Natural killer cell treated with Interleukin-12 subunit alpha and Interleukin-12 subunit beta and Interleukin-15 and Interleukin-18, amount 100 ng/mL, for 72 hours (primary cell): ENCODE measurements at places on chromosomes 13 and 19.

GRCh38 chr19:39438270-39438934, 2.7 kb upstream of the RPS16 start:
- DNase-seq: no peak

- DNase-seq: no peak
These were observed 21.9 kb upstream of the ZNF432 start for GRCh38 chr19:52070496-52070895.

DNA sequence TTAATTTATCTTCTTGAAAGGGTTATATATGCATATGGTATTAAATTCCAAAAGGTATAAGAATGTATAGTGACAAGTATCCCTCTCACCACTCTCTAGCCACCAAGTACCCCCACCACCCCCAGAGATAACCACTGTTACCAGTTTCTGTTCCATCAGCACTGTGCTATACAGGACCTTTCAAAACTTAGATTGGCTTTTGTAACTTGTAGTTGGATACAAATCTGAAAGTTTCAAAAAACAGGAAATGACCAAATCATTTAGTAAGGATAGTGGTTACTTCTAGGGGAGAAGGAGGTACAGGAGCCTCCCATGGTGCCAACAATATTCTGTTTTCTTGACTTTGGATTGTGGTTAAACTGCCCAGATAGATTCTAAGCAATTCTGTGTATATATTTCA, 56.7 kb downstream of the AKAP11 start:
- no peak for DNase-seq

DNA sequence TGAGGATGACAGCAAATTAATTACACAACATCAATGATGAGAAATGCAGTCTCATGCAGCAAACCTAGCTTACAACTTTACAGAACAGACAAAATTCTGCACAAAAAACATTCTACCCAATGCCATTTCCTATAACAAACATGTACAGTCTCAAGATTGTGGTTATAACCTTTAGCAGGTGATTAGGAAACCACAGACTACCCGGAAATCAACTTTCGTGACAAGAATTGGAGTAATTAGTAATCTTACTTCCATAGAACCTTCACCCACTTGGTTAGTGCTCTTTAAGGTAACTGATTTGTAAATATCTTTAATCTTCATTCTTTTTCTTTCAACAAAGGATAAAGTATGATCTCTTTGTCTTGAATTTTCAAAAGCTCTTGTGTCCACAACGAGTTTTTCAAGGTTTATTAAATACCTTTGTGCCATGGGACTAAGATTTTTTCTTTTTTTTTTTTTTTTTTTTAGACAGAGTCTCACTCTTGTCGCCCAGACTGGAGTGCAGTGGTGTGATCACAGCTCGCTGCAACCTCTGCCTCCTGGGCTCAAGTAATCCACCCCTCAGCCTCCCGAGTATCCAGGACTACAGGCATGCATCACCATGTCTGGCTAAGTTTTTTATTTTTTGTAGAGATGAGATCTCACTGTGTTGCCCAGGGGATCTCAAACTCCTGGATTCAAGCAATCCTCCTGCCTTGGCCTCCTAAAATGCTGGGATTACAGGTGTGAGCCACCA, 78.8 kb downstream of the MAP4K1 start:
- DNase-seq: no peak

- DNase-seq: no peak
These were observed 172.3 kb upstream of the HTR2A start for GRCh38 chr13:47069133-47069532.

DNA sequence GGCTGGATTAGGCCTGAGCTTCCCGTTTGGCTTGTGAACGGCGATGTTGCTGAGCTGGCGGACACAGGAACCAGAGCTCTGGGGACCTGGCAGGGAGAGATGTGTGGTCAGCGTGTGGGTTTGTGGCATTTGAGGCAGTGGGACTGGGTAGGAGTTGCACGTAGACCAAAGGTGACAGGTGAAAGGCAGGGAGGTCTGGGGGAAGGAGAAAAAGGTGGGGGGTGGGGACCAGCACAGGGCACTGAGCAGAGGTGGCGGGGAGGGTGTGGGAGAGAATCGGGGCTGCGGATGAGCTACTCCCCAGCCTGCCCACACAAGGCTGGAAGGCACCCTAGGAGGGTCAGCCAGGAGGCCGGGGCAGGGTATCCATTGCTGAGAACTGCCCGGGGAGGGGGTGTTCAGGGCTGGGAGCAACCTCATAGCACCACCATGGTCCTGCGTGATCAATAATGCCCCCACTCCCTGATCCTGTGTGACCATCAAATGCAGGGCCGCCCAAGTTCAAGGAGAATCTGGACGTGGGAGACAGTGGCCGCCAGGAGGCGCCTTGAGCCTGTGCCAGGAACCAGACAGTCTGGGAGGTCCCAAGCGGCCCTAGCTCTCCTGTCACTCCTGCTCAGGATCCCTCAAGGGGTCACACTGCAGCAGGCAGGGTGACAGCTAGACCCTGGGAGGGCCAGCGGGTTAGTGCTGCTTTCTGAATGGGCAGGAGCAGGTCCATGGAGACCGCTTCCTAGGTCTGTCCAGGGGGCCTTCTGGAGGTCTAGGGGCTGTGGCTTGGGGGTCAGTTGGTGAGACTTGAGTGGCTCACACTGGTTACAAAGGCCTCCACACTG, 12.8 kb upstream of the SELENOW start:
- DNase-seq: peak; percentile 63

DNA sequence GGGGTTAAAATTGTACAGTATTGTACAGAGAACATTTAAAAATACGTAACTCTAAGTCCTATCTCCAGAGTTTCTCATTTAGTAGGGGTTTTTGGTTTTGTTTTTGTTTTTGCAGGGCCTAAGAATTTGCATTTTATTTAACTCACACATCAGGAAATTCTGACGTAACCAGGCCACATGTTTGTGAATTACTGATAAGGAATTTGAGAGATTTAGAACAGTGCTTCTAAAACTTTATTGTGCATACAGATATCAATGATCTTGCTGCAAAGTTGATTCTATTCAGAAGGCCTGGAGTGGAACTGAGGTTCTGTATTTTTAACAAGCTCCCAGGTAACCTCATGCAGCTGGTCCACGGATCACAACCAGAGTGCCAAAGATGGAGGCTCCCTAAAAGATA, 49.3 kb downstream of the LIG4 start:
- no peak for DNase-seq

DNA sequence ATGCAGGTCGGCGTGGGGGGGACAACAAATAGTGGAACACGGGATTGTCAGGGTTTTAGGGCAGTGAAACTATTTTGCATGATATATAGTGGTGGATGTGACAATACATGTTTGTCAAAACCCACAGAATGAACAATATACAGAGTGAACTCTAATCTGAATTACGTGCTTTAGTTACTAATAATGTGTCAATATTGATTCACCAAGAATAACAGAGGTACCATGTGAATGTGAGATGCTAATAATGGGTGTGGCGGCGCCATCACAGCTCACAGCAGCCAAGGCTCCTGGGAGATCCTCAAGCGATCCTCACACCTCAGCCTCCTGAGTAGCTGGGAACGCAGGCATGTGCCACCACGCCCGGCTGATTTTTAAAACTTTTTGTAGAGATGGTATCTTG, 12.9 kb downstream of the ELAVL1 start:
- DNase-seq: no peak

DNA sequence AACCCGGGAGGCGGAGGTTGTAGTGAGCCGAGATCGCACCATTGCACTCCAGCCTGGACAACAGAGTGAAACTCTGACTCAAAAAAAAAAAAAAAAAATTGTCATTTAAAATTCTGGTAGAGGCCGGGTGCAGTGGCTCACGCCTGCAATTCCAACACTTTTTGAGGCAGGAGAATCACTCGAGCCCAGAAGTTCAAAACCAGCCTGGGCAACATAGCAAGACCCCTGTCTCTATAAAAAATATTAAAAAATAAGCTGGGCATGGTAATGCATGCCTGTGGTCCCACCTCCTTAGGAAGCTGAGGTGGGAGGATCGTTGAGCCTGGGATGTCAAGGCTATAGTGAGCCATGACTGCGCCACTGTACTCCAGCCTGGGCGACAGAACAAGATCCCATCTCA, 6.2 kb downstream of the NUCB1 start:
- DNase-seq: no peak

GRCh38 chr13:106859533-106859904, 291.6 kb upstream of the ARGLU1 start:
- no peak for DNase-seq

- no peak for DNase-seq
These were observed 470.7 kb upstream of the SLITRK1 start for GRCh38 chr13:84352946-84353345.

- DNase-seq: no peak
These were observed 205.7 kb downstream of the MYO16 start for GRCh38 chr13:108835083-108835482.

DNA sequence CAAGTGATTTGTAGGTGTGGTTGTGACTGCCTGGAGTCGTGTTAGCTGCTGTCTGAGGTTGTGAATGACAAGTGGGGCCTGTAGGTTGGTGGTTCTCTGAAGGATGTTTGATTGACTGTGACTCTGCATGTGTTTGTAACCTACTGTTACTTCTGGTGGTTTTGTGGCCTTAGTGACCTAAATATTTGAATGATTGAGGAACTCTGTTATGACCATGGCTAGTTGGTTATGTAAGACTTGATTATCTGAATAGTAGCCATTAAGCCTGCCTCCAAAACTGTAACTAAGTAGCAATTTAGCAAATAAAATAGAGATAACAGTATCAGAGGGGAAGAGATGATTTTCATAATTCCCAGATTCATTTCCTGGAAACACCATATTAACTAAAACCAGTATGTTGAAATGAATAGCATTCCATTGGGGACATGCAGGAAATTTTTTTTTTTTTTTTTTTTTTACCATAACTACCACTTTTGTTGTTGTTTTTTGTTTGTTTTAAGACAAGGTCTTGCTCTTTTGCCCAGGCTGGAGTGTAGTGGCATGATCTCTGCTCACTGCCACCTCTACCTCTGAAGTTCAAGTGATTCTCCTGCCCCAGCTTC, 865 bp downstream of the ZNF382 start:
- no peak for DNase-seq

- DNase-seq: no peak
These were observed 17.1 kb downstream of the NUMBL start for GRCh38 chr19:40673397-40673796.

GRCh38 chr19:16582486-16583261, 10.5 kb upstream of the SLC35E1 start:
- DNase-seq: no peak

DNA sequence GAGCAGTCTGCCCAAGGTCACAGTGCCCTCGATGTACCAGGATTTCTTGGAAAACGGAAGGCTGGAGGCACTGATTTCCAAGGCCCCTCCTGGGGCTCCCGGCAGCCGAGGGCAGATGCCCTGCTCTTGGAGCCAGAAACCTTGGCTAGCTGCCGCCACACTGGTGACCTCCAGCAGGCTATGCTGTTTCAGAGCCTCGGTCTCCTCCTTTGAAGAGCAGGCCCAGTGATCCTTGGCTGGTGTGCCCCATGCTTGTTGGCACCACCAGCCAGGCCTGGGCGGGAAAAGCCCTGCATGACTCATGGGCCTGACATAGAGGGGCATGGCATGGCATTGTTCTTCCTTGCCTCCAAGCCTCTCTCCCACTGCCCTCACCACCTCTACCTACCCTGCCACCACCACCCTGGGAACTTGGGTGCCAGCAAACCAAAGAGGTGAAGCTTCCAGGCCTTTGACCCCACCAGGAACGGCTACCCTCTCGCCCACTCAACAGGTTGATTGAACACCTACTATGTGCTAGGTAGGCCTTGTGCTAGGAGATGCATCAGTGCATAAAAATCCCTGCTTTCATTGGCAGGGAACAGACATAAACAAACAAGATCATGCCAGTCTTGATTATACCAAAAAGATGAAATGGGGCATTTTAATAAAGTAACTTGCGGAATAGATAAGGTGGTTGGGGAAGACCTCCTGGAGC, 1.6 kb upstream of the CLEC11A start:
- DNase-seq: no peak

DNA sequence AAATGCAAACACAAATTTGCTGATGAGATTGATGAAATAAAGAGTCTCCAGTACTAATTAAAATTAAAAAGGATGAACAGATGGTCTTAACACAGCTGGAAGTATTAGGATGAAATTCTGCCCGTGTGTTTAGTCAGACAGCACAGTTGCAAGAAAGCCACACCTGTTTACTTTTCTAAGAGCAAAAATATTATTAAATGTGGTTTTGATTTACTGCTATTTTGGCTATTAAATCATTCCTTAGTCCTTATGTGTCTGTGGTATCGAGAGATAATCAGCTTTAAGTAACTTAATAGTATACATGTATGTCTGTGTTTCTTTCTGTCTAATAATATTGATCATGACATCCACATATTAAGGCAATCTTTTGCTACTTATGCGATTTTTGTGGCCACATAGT, 494.9 kb downstream of the GPC6 start:
- no peak for DNase-seq

DNA sequence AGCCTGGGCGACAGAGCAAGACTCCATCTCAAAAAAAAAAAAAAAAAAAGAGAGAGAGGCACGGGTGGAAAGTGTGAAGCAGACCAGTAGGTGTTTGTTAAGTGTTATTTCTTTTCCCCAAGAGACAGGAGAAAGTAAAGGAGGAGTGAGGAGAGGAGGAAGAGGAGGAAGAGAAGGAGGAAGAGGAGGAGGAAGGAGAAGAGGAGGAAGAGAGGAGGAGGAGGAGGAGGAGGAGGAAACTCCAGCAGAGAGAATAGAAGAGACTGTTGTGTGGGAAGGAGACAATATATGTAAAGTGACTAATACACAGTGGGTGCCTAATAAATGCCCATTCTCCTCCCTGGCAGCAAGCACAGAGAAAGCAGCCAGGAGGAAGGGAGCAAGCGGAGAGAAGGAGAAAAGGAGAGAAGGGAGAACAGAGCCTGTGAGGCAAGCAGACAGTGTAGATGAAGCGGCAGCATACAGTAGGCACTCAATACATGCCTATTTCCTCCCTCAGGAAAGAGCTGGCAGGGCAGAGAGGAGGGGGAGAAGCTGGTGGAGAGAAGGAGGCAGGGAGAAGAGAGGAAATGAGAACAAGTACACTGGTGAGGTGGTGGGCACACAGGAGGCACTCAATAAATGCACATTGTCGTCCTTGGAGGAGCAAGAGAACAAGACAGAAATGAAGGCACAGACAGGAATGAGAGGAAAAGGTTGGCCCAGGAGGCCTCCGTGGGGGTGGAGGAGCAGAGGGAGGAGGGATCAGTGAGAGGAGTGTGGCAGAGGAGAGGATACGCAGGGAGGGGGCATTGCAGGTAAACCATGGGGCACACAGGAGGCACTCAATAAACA, 16.6 kb downstream of the JOSD2 start:
- no peak for DNase-seq

- DNase-seq: no peak
These were observed 7.8 kb downstream of the ISOC2 start for GRCh38 chr19:55453511-55454260.

DNA sequence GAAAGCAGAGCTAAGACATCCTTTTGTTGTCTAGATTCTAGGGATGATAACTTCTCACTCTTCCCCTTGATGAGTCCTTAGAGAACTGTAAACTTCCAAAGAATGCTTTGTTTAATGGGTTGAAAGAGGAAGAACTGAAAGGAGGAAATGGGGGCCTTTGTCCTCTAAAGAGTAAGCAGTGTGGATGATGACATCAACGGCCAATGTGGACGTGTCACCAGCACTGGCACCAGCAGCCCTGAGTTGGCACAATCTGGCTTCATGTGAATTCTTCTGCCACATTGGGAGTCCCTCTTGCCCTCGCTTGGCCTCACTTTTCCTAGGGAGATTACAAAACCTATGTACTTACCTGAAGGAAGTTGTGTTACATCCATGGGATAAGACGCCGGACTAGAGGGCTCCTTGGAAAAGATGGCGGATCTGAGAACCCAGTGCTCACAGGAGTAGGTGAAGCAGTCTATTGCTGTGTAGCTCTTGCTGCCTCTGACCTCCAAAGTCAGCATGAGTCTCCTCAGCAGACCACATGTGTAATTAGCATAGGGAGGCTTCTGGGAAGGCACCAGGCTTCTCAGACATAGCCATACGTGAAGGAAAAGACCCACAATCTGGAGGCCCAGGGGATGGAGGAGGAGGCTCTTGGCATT, 62.8 kb downstream of the RGCC start:
- DNase-seq: no peak
